Panc1 (cell line): ENCODE measurements at places on chromosomes 2 and 18.

- no peak for DNase-seq
Observed at GRCh38 chr2:20676353-20677215, 9.6 kb downstream of the GDF7 start.

DNA sequence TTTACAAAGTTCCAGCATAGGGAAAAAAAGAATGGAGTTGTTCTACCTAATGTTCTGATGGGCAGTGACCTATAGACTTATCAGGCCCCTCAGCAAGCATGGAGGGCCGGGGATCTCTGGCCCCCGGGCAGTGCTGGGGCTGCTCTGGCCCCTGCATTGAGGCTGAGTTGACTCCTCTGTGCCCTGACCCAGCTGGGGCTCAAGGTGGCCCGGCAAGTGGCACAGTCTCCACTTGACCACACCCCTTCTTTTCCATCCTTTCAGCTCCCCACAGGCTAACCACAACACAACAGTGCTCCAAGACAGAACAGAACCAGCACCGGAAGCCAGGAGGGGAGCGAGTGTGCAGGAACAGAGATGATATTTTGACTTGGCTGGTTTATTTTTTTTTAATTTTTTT lies 19.9 kb downstream of the TOGARAM2 start:
- no peak for DNase-seq

- no peak for DNase-seq
Observed at GRCh38 chr2:26584191-26584590, 57.0 kb downstream of the CIB4 start.

DNA sequence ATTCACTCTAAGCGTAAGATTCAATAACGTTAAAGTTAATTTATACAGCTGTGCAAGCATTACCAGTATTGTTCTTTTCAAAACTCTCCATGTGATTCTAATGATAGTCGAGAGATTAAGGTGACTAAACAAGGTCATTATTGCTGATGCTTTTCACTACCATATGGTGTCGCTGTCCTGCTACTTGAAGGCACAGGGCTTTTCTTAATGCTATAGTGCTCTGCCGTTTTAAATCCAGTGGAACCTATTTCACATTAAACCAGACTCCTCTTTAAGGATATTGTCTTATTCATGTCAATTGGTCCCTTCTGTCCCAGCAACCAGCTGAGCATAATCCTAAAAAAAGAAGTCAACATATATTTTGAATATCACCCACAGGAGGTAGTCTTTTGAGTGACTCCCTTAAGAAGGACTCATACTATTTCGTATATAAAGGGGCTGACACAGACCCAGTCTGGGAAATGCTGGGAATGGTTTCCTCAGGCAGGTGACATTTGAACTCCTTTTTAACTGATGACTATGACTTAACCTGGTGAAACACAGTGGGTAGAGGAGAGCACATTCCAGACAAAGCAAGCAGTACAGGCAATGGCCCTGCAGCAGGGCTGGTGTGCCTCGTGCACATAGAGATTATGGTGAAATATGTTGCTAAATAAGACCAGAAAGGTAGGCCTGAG lies 53.9 kb upstream of the CYTIP start:
- peak; percentile 24 for DNase-seq

DNA sequence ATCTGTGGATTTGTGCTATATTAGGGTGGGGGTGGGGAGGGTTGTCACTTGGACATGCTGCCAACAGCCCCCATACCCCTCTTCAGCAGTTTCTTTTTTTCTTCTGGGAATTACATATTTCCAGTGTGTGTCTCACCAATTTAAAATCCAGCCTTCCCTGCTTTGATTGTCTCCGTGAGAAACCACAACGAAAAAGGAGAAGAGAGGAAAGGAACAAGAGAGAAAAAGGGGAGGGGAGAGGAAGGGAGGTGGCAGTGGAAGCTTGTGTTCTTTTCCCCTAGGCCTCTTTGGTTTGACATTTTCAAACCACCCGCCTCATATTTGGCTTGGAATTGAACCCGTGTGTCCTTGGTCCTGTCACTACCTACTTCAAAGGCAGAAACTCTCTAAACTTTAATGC lies 860 bp downstream of the CTNNA2 start:
- DNase-seq: no peak

- no peak for DNase-seq
Observed at GRCh38 chr2:190959911-190960788, 53.8 kb downstream of the STAT1 start.

GRCh38 chr2:16520891-16521290 lies 144.7 kb downstream of the CYRIA start:
- no peak for DNase-seq

DNA sequence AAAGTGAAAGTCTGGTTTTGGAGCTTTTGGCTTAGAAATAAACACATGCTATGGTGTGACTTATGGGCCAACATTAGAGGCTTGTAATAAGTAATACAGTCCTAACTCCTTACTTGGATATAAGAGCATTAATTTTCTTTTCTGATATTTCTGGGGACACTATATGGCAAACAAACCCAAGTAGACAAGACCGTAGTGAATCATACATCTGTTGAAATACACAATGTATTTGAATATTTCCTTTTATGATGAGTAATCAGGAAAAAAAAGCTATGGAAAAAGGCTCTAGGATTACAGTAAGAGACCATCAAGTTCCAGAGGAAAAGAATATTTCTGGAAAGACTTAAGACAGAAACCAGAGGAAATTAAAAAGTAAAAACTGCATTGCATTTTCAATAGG lies 146.0 kb upstream of the CYP26B1 start:
- DNase-seq: no peak

DNA sequence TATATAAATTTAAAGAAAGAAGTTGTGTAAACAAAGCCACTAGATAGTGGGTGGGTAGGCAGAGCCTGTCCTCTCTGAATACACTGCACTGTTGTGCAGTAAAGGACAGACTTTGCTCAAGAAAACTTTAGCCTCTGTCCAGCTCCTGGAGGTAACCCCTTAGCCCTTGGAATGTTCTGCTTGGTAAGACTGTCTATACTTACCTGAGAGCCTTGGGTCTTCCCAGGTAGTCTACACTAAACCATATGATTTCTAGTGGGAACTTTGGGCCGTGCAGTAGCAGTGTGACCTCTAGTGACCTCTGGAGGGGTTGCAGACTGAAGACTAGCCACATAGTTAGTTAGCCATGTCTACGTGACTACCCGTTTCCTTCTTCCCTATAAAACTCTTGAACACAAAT lies 678.3 kb upstream of the NRXN1 start:
- DNase-seq: no peak

DNA sequence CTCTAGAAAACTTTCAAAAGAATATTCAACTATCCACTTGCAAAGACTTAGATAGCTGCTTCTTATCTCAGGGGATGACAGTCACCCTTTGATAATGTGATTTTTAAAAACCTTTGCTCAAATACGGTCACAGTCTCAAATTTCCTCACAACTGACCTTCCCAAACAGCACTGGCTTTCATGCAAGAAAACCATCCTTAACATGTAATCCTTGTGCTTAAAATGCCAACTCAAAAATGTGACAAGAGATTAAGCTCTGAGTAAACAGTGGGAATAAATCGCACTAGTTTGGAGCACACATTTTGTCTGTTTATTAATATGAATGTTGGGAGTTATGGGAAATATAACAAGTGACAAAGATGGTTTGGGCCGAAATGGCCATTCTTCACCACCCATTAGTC lies 87.5 kb upstream of the CCBE1 start:
- no peak for DNase-seq

DNA sequence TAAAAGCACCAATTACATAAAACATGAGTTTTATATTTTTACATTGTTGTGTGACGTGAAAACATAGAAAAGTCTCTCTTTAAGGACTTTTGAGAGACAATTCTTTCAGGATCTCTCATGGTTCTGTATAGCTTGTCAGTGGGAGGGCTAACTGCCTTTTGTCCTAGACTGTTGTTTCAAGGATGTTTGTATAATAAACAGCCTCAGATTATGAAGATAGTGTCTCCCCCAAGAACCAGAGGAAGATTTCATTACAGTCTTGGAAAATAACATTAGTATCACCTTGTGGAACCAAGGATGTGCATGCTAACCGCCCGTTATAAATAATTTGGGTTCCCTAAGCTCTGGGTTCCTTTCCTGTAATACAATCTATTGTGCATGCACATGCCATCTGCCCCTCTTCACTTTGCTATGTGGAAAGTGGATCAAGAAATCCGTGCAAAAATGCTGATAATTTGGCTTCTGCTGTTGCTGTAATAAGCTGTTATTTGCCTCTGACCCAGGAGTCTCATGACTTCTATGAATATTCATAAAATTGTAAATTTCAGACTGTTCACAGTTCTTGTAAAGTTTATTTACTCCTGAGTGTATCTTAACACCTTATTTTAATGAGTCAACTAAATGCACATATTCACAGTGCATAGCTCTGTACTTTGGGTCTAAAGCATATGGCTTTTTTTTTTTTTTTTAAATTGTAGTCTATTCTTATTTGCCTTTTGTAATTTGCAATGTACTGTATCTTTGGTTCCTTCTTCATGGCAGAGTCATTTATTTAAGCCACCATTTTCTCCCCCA lies 265.5 kb downstream of the PTH2R start:
- no peak for DNase-seq

DNA sequence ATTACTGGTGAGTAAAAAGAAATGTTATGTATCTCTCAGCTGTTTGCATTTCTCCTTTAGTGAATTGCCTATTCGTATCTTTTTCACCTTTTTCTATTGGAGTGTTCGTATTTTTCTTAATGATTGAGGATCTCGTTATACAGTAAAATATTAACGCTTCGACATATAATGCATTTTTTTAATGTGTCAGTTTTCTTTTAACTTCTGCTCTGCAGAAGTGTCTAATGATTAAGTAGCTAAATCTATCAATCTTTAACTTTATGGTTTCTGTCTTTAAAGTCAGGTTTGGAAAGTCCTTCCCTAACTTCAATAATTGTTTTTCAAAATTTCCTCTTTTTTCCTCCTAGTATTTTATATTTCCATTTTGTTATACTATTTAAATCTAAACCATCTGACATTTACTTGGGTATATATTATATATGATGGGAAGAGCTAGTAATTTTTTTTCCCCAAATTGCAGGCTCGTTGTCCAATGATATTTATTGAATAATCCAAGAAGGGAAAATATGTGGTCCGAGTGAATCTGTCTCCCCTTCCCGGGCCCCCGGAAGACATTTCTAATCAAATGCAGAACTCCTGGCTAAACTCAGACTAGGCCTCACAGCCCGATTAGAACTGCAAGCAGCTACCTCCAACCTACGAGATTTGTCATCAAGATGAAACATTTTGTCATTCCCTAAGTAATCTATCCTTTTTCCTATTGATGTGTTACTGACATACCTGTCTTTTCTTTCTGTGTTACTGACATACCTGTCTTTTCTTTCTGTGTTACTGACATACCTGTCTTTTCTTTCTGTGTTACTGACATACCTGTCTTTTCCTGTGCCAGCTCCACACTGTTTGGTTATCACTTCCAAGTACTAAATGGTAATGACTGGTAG lies 17.2 kb downstream of the PCBP1 start:
- DNase-seq: no peak

- peak; percentile 13 for DNase-seq
Observed at GRCh38 chr18:55781481-55781957, 193.5 kb upstream of the TCF4 start.

GRCh38 chr2:239499726-239500573 lies 99.1 kb upstream of the HDAC4 start:
- no peak for DNase-seq

GRCh38 chr18:77711096-77711495 lies 461.4 kb downstream of the GALR1 start:
- DNase-seq: no peak

DNA sequence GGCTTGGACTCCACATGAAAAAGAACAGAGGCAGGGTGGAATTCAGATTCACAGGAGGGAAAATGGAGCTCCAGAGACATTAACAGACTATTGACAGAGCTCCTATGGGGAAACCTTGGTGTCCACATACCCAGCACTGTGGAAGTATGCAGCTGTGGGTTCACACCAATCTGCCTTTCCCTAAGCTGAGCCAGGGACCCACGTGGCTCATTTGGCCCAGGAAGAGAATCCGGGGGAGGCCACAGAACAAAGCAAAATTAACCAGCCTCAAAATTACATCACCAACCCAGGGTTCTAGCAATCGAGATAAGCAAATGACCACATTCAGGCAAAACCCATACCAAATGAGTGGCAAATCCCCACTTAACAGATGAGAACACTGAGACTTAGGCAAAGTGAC lies 105.8 kb upstream of the TWIST2 start:
- DNase-seq: no peak
